Skeletal muscle tissue (tissue), 5 donors: ENCODE measurements at places on chromosomes 3 and 15. TPM values are rescaled to one million over a fixed set of nuclear protein-coding genes. Genes with fewer than 3 reads are reported as not detected.

Gene WDR93
- total RNA-seq = not detected

Gene ZNF774
- total RNA-seq = 2.1 TPM

Gene APOD
- total RNA-seq = 20.4 TPM

Gene RAD51
- total RNA-seq = 1.6 TPM

Gene CTXN2
- not detected for total RNA-seq

Gene GATM
- 309 TPM for total RNA-seq

Gene PCOLCE2
- total RNA-seq = 3.1 TPM

Gene ARRDC4
- total RNA-seq = 10.4 TPM

Gene SEMA5B
- total RNA-seq = 8.4 TPM

Gene CTDSPL
- 20.4 TPM for total RNA-seq

Gene SLC4A7
- total RNA-seq = 54.3 TPM

Gene TIPARP
- total RNA-seq = 15.7 TPM
